ENCODE measurements at places on chromosomes 2 and 18. TPM values are rescaled to one million over a fixed set of nuclear protein-coding genes. Genes with fewer than 3 reads are reported as not detected.

OSR1 gene
- polyA plus RNA-seq: 20.7 TPM

DSG1 gene
- 0.50 TPM for polyA plus RNA-seq

C2orf15 gene
- polyA plus RNA-seq: 0.48 TPM

SCN2A gene
- 0.23 TPM for polyA plus RNA-seq

ITPRIPL1 gene
- polyA plus RNA-seq: not detected
